ENCODE measurements at places on chromosomes 13 and 19. TPM values are rescaled to one million over a fixed set of nuclear protein-coding genes. Genes with fewer than 3 reads are reported as not detected.
A peak's percentile ranks its signal among the peaks of the same experiment; 100 is the strongest.

- H3K27me3 ChIP-seq: no peaks in the 10 kb centered on the region
- no peak overlapping the region for H3K4me3 ChIP-seq
- no peak overlapping the region for H3K27ac ChIP-seq
- DNase-seq: no peak
- H3K36me3 ChIP-seq: no peaks in the 10 kb centered on the region
- no peaks in the 10 kb centered on the region for H3K4me1 ChIP-seq
Observed at GRCh38 chr13:21055511-21056045, 5.8 kb downstream of the LATS2 start.

- DNase-seq: no peak
- H3K27ac ChIP-seq: no peak overlapping the region
- peak overlapping the region; percentile 68 for H3K4me3 ChIP-seq
- no peaks in the 10 kb centered on the region for H3K36me3 ChIP-seq
- peaks cover 18% of the 10 kb centered on the region for H3K4me1 ChIP-seq
Observed at GRCh38 chr19:33300009-33300893, 2.1 kb downstream of the CEBPA start.

DNA sequence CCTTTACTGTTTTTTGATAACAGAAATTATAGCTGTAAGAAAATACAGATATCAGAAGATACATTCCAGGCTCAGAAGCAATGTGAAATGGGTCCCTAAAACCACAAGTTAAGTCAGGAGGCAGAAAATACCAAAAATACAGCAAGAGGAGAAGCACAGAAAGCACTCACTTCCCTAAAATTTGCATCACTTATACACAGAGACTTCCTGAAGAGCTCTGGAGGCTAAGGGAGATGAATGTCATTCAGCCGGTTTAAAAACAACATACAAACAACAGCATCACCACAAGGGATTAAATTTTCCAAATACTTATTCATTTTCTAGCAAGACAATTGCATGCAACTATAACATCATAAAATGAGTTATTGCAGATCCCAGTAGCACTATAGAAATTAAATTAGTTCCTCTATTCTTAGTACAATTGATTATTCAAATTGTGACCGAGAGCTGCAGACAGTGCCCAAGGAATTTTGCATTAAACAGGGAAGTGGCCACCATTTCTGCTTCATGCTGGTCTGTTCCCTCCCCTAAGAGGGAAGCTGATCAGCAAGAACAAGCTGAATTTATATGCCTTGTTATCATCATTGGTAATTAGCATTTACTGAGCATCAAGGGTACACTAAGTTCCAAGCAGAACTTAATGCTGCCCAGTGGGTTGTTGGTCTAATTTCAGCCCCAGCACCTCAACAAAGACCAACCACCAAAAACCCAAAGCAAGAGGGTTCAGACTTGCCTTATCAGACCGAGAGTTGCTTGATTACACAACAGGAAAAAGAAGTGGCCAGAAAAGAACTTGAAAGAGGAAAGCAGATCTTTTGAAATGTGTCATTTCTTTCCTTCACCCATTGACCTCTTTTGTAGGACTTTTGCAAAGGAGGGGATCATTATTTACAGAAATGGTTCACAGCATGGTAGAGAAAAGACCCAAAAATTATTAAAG, 140.7 kb downstream of the KCTD12 start:
- no peak overlapping the region for H3K4me3 ChIP-seq
- H3K27me3 ChIP-seq: no peaks in the 10 kb centered on the region
- DNase-seq: peak; percentile 23
- H3K27ac ChIP-seq: no peak overlapping the region
- no peaks in the 10 kb centered on the region for H3K36me3 ChIP-seq
- no peaks in the 10 kb centered on the region for H3K4me1 ChIP-seq

The GET3 gene
- total RNA-seq: 33.4 TPM

GRCh38 chr19:58558066-58558622, at the start of gene UBE2M:
UBE2M (minus strand) TSS chr19:58558611; CDS start chr19:58558381, 230 bp downstream.
- no peak for DNase-seq
- peak within 1 kb of the TSS; percentile 85 for H3K4me3 ChIP-seq
- peak within 1 kb of the TSS; percentile 99 for H3K27ac ChIP-seq
- no peaks in the 10 kb centered on the region for H3K27me3 ChIP-seq

The PSG5 gene
- total RNA-seq: not detected

DNA sequence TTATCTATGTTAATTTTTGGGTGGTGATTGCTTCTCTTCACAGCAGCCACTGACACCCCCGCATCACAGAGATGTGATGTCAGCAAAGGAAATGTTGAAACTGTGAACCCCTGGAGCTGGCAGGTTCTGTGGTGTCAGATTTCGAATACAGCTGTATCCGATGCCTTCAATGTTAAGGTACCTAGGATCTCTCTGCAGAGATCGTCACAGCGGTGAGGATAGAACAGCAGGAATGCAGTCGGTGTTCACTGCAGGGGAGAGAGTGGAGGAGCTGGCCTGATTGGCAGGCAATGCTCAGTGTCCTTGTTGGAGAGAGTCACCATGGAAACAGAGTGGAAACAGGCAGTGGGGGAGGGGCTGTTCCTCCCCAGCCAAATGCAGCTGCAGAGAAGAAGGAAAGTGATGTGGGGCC, 79.5 kb upstream of the ZNF835 start:
- DNase-seq: peak; percentile 59
- no peaks in the 10 kb centered on the region for H3K36me3 ChIP-seq
- peaks cover 3% of the 10 kb centered on the region for H3K4me1 ChIP-seq
- H3K27ac ChIP-seq: no peak overlapping the region
- H3K27me3 ChIP-seq: no peaks in the 10 kb centered on the region
- H3K4me3 ChIP-seq: no peak overlapping the region

The LILRB3 gene
- total RNA-seq: 23.0 TPM

The ICAM5 gene
- total RNA-seq: 22.2 TPM

DNA sequence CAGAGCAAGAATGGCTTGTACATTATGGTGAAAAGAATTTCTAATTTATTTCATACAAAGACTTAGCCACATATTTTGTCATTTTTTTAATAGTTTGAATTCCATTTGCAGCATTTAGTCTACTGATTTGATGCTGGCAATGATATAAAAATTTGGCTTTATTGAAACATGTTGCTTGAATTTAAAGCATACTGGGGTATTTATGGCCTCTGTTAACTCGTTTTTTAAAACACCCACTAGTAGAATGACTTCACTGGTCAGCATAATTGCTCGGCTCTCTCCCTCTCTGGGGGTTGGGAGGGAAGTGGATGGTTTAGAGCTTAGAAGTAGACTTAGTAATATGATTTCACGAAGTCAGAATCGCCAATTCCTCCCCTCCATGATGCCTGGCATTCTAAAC, 354.9 kb upstream of the HTR2A start:
- H3K27ac ChIP-seq: no peak overlapping the region
- no peaks in the 10 kb centered on the region for H3K36me3 ChIP-seq
- no peaks in the 10 kb centered on the region for H3K27me3 ChIP-seq

DNA sequence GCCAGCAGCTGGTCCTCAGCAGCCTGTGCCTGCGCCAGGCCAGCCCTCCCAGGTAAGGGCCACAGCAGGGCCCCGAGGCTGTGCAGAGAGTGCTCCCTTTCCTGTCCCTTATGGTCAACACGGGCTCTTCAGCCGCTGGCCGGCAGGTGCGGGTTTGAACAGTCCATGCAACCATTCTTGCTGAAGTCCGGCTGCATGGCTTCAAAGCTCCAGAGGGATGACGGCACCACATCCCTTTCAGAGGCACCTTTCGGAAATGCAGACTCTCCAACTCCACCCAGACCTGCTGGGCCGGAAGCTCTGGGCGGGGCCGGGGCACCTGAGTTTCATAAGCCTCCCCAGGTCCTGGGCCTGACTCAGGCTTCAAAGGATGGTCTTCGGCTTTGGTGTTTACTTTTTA, 81.3 kb downstream of the SPACA7 start:
- peaks cover 4% of the 10 kb centered on the region for H3K27me3 ChIP-seq
- DNase-seq: no peak
- H3K27ac ChIP-seq: no peak overlapping the region

The CD22 gene
- 13.5 TPM for total RNA-seq

DNA sequence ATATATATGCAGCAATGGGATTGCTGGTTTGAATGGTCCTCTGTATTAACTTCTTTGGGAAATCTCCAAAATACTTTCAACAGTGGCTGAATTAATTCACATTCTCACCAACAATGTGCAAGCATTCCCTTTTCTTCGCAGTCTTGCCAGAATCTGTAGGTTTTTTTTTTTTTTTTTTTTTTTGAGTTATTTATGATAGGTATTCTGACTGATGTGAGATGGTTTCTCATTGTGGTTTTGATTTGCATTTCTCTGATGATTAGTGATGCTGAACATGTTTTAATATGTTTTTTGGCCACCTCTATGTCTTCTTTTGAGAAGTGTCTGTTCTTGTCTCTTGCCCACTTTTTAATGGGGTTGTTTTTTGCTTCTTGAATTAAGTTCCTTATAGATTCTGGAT, 2041.5 kb upstream of the PCDH20 start:
- no peak for DNase-seq
- no peaks in the 10 kb centered on the region for H3K27me3 ChIP-seq
- H3K4me3 ChIP-seq: no peak overlapping the region
- H3K4me1 ChIP-seq: peaks cover 9% of the 10 kb centered on the region

DNA sequence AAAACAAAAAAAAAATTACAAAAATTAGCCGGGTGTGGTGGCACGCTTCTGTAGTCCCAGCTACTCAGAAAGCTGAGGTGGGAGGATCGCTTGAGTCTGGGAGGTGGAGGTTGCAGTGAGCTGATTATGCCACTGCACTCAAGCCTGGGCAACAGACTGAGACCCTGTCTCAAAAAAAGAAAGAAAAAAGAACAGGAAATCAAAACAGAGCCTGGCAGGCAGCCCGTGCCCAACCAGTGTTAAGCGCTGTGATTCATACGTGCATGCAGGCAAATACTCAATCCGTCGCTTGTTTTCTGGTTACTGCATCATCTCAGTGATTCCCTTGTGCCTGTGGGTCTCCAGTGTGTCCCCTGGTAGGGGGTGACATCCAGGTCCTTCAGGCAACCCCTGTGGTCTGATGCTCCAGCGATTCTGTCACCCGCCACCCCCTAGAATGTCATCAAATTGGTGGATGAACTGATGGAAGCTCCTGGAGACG, 18.1 kb downstream of the DDX39A start:
- no peaks in the 10 kb centered on the region for H3K27me3 ChIP-seq
- no peak overlapping the region for H3K4me3 ChIP-seq
- DNase-seq: no peak

The ZNF726 gene
- total RNA-seq: 10.8 TPM

DNA sequence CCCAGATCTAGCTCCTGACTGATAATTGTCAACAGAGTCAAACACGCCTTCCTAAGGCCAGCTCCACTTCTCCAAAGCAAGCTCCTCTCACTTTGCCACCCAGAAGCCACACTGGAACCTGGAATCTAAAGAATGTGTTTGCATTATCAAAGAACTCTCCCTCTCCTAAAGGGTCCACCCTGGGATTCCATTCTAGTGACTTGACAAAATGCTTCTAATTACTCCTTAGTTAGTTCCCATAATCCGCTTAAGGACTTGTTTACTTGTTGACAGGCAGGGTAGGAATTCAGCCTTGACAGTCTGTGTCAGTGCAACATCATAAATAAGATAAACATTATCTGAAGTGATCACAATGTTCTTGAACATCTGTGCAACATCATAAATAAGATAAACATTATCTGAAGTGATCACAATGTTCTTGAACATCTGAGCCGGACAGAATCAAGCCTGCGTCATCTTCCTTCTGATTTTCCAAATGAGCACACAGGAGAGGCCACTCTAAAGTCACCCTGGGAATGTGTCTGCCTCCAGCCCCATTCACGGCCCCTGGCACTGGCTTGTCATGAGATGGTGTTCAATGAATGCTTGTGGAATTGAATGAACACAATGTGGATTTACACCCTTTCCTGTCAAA, 512.1 kb downstream of the IRS2 start:
- no peaks in the 10 kb centered on the region for H3K36me3 ChIP-seq
- no peak overlapping the region for H3K4me3 ChIP-seq
- peak; percentile 14 for DNase-seq
- no peaks in the 10 kb centered on the region for H3K27me3 ChIP-seq
- peak overlapping the region; percentile 42 for H3K27ac ChIP-seq

DNA sequence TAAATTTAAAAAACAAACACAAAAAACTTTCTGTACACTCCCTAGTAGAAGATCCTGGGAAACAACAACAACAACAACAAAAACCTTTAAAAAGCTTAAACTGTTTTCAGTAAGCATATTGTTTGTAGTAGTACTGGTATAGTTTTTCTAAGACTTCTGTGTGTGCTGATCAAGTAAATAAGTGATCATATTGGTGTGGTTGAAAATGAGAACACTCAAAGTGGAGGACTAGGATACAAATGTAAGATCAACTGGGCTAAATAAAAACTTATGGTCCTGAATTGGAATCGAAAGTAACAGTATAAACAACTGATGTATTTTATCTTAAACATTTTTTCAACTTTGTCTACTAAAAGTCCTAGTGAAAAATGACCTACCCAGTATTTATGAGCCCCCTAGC, 135.5 kb downstream of the FOXO1 start:
- H3K27me3 ChIP-seq: no peaks in the 10 kb centered on the region
- no peaks in the 10 kb centered on the region for H3K36me3 ChIP-seq
- H3K4me1 ChIP-seq: no peaks in the 10 kb centered on the region
- no peak overlapping the region for H3K27ac ChIP-seq
- no peak overlapping the region for H3K4me3 ChIP-seq
- DNase-seq: no peak

GRCh38 chr13:31919971-31920726, 111.4 kb upstream of the FRY start:
- H3K36me3 ChIP-seq: no peaks in the 10 kb centered on the region
- no peak for DNase-seq
- no peaks in the 10 kb centered on the region for H3K27me3 ChIP-seq
- no peak overlapping the region for H3K27ac ChIP-seq

The CDKN2D gene
- 14.3 TPM for total RNA-seq

- no peak overlapping the region for H3K4me3 ChIP-seq
- H3K36me3 ChIP-seq: no peaks in the 10 kb centered on the region
Observed at GRCh38 chr19:5863030-5863665, 7.2 kb downstream of the FUT5 start.

- DNase-seq: peak; percentile 48
- H3K4me3 ChIP-seq: no peak overlapping the region
- no peak overlapping the region for H3K27ac ChIP-seq
- no peaks in the 10 kb centered on the region for H3K27me3 ChIP-seq
- H3K4me1 ChIP-seq: peaks cover 8% of the 10 kb centered on the region
Observed at GRCh38 chr13:43664700-43665191, 122.0 kb downstream of the ENOX1 start.

The C2CD4C gene
- 1.4 TPM for total RNA-seq

DNA sequence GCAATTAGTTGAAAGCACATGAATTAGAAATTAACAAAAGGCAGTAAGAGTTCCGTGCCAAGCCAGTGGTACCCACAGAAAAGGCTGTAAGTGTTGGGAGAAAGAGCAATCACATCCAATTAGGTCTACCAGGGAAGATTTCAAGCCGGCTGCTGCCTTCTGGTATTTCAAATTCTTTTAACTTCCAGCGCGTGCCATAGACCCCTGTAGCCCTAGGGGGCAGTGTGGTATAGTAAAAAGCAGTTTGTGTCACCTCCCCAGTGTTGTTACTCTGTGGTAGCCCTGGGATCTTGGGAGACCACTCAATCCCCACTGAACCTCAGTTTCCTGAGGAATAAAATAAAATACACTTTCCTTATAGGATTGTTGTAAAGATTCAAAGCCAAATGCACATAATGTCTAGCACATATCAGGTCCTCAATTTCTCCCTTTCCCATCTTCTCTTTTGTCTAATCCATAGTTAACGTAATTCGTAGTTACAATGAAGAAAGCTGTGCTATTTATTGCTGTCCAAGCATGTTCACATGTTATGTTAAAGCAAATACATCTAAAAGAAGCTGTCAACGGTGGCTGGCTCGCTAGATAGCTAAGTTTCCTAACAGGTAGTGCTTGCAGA, 230.2 kb downstream of the TDRD3 start:
- no peaks in the 10 kb centered on the region for H3K36me3 ChIP-seq
- no peaks in the 10 kb centered on the region for H3K4me1 ChIP-seq
- DNase-seq: peak; percentile 55
- H3K4me3 ChIP-seq: no peak overlapping the region
- H3K27me3 ChIP-seq: no peaks in the 10 kb centered on the region
- no peak overlapping the region for H3K27ac ChIP-seq
